ENCODE measurements at places on chromosomes 3 and 15. TPM values are rescaled to one million over a fixed set of nuclear protein-coding genes. Genes with fewer than 3 reads are reported as not detected.
A peak's percentile ranks its signal among the peaks of the same experiment; 100 is the strongest.

- no peaks in the 10 kb centered on the region for H3K27me3 ChIP-seq
- DNase-seq = no peak
- peaks cover 12% of the 10 kb centered on the region for H3K36me3 ChIP-seq
- H3K27ac ChIP-seq = no peak overlapping the region
- H3K4me3 ChIP-seq = no peak overlapping the region
These were observed 4.2 kb downstream of the CCDC71 start for GRCh38 chr3:49161808-49162530.

DNA sequence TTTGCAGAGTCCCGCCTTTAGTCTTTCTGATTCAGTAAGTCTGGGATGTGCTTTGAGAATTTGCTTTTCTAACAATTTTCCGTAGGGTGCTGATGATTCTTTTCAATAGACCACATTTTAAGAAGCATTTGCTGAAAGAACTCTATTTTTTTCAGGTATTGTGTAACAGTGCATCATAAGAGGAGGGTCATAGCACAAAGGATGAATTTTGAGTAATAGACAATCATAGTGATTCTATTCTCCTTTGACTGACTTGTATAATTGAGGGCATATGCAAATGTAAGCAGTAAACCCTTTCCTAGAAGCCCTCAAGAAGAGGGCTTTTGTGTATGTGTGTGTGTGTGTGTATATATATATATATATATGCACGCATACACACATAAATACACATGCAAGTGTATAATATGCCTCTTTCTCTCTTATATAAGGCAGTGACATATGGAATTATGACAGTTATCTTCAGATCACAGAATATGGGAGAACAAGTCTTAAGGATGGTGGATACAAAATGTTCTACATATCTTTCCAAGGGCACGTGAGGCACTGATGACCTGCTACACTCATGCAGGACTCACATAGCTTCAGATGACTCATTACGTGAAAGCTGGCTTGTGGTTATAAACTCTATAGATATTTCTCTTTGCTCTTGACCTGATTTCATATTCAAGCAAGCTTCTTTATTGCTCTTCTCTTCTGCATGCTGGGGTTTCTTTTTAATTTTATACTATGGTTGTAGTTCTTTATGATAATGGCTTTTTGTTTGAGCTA lies 6.5 kb upstream of the PLSCR1 start:
- no peaks in the 10 kb centered on the region for H3K36me3 ChIP-seq
- H3K27me3 ChIP-seq = no peaks in the 10 kb centered on the region
- H3K27ac ChIP-seq = no peak overlapping the region
- peak; percentile 18 for DNase-seq

DNA sequence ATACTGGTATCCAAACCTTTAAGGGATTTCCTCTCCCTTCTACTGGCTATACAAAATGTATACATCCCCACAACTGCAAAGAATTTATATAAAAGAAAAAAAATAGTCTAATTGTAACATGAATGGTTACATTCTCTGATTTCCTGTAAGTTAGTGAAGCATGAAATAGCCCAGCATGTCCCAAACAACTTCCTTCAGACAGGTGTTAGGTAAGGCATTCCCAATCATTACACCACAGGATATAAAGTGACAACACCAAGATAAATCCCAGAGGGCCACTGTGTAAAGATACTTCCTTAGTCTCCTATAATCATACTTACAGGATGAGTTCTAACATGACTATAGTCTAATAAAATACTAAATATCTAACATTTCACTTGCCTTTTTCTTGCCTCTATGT lies 7.6 kb downstream of the CMTM6 start:
- H3K4me1 ChIP-seq = no peaks in the 10 kb centered on the region
- H3K27ac ChIP-seq = no peak overlapping the region
- DNase-seq = no peak
- H3K36me3 ChIP-seq = no peaks in the 10 kb centered on the region
- no peak overlapping the region for H3K4me3 ChIP-seq

DNA sequence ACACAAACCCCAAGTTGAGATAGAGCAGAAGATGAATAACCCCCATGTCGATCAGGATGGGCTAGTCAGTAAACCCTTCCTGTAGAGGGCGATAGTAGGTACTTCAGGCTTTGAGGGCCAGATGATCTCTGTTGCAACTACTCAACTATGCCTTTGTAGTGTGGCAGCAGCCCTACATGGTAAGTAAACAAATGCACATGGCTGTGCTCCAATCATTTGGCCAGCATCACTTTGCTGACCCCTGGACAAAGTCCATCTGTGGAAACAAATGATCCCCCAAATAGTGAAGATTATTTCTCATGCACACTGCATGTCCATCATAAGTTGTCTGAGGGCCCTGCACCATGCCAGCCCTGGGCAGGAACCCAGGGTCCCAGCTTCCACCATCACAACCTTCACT lies 402.2 kb upstream of the PROK2 start:
- H3K4me1 ChIP-seq = no peaks in the 10 kb centered on the region
- no peak for DNase-seq
- no peaks in the 10 kb centered on the region for H3K27me3 ChIP-seq
- no peak overlapping the region for H3K27ac ChIP-seq
- no peaks in the 10 kb centered on the region for H3K36me3 ChIP-seq

DNA sequence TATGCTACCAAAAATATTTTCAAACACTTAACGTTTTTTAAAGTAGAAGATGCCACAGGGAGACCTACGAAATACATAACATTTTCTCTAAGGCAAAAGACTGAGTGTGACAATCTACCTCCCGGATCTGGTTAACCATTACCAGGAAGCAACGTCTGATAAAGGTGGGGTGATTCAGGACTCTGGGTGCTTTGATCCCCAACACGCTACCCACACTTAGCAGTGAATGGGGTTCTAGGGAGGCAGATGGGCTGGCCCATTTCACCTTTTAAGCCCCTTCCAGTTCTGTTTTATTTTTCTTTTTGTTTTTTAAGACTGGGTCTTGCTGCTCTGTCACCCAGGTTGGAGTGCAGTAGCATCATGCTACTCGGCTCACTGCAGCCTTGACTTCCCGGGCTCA lies 39.5 kb downstream of the EIF4E3 start:
- H3K4me1 ChIP-seq = no peaks in the 10 kb centered on the region
- H3K27me3 ChIP-seq = no peaks in the 10 kb centered on the region
- DNase-seq = no peak
- H3K36me3 ChIP-seq = no peaks in the 10 kb centered on the region
- no peak overlapping the region for H3K4me3 ChIP-seq

DNA sequence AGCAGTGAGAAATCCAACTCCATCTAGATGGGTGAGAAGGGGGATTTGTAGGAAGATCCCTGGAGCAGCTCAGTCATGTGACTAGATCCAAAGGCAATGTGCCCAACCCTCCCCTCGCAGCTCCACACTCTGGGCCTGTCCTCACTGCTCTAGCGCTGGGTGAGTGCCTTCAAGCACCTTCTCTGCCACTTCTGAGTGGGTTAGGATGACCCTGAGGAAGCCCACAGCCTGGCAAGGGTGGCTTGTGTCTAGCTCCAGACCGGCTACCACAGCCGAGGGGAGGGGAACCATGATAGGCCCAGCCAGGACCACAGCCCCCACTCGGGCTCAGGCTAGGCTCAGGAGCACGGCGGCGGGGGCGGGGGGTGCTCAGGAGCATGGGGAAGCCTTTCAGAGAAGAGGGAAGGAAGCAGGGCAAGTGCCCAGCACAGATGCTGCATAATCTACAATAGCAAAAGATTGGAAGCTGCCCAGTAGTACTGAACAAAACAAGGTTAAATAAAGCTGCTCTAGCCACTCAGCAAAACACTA lies 1.7 kb downstream of the SPATA12 start:
- H3K4me3 ChIP-seq = no peak overlapping the region
- DNase-seq = no peak
- H3K36me3 ChIP-seq = no peaks in the 10 kb centered on the region
- peaks cover 12% of the 10 kb centered on the region for H3K4me1 ChIP-seq
- H3K27me3 ChIP-seq = no peaks in the 10 kb centered on the region

DNA sequence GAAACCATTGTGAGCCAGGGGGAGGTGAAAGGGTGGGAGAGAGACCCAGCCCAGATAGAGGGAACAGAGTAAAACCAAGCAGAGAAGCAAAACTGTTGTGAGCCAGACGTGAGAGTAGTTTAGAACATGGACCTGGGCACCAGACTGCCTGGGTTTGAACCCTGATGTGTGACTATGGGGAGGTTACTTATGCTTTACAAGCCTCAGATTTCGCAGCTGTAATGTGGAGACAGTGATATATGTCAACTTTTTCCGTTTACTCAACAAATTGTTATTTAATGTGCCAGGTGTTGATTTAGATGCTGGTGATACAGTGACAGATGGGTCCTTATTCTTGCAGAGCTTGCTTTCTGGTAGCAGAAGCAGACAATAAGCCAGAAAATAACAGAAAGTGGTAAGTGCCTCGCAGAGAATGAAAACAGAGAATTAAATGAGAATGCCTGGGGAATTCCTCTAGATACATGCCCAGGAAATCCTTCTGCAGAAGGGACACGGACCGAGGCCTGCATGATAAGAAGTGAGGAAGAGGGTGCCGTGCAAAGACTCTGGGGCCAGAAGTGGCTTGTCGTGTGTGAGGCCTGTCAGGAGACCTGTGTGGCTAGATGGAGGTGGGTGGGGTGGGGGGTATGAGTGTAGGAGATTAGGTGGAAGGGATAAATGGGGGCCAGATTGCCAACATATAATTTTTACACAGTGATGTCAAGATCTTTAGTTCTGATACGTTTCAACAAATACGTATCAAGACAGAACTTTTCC lies 15.0 kb downstream of the KAT2B start:
- no peaks in the 10 kb centered on the region for H3K27me3 ChIP-seq
- H3K27ac ChIP-seq = no peak overlapping the region
- no peak overlapping the region for H3K4me3 ChIP-seq

GRCh38 chr3:189848395-189849040 lies 217.3 kb downstream of the TP63 start:
- DNase-seq = no peak
- no peaks in the 10 kb centered on the region for H3K27me3 ChIP-seq
- H3K36me3 ChIP-seq = no peaks in the 10 kb centered on the region
- H3K4me3 ChIP-seq = no peak overlapping the region

DNA sequence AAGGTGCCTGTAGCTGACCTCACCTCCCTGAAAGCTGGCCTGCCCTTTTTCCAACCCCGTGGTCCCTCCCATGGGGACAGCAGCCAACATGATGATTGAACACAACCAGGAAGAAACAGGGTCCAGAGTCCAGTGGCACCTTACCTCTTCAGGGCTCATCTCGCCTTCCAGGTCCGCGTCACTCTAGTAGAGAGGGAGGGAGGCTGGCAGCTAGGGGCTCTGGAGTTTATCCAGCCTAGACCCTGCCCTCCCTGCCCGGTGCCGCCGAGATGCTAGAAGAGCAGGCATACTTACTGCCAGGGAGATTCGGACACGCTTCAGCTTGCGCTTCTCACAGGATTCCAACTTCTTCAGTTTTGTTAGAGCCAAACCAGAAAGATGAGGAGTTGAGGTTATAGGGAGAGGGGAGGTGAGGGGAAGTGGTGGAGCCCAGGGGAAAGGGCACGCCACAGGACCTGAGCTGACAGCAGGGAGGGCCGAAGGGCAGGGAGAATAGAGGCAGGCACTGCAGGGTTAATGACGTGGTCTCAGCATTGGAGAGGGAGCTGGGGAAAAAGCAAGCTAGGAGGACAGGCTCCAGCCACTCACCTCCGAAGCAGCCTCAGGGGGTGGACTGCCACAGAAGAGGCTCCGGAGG lies 9.1 kb downstream of the CLCN2 start:
- no peaks in the 10 kb centered on the region for H3K27me3 ChIP-seq
- DNase-seq = no peak
- H3K36me3 ChIP-seq = no peaks in the 10 kb centered on the region
- H3K4me3 ChIP-seq = no peak overlapping the region
- H3K4me1 ChIP-seq = peaks cover 8% of the 10 kb centered on the region

DNA sequence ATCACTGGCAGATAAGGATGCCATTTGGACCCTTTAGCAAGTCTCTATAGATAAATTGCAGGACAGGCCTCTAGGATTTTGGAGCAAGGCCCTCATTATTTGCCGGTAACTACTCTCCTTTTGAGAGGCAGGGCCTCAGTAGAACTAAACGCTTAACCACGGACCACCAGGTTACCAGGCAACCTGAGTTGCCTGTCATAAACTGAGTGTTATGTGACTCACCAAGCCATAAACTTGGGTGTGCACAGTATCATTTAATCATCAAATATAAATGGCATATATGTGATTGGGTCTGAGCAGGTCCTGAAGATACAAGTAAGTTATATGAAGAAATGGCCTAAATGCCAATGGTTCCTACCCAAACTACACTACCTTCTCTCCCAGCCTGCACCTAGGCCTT lies 93.2 kb downstream of the BCHE start:
- no peak for DNase-seq
- no peaks in the 10 kb centered on the region for H3K36me3 ChIP-seq
- H3K4me1 ChIP-seq = peaks cover 10% of the 10 kb centered on the region
- H3K27ac ChIP-seq = no peak overlapping the region

GRCh38 chr15:47066392-47066791 lies 650.9 kb upstream of the SEMA6D start:
- H3K4me1 ChIP-seq = no peaks in the 10 kb centered on the region
- H3K27me3 ChIP-seq = no peaks in the 10 kb centered on the region
- no peak for DNase-seq
- no peak overlapping the region for H3K4me3 ChIP-seq
- H3K36me3 ChIP-seq = no peaks in the 10 kb centered on the region

DNA sequence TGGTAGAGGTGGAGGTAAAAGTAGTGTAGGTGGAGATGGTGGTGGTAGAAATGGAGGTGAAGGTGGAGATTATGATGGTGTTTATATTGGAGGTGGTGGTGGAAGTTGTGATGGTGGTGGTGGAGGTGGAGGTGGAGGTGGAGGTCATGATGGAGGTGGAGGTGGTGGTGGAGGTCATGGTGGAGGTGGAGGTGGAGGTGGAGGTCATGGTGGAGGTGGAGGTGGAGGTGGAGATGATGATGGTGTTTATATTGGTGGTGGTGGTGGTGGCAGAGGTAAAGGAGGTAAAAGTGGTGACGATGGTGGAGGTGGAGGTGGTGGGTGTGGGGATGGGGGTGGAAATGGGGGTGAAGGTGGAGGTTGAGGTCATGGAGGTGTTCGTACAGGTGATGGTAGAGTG lies 107.8 kb downstream of the ASB7 start:
- no peak overlapping the region for H3K4me3 ChIP-seq
- H3K4me1 ChIP-seq = peaks cover 47% of the 10 kb centered on the region
- no peaks in the 10 kb centered on the region for H3K27me3 ChIP-seq
- DNase-seq = no peak
- H3K27ac ChIP-seq = no peak overlapping the region
- no peaks in the 10 kb centered on the region for H3K36me3 ChIP-seq

DNA sequence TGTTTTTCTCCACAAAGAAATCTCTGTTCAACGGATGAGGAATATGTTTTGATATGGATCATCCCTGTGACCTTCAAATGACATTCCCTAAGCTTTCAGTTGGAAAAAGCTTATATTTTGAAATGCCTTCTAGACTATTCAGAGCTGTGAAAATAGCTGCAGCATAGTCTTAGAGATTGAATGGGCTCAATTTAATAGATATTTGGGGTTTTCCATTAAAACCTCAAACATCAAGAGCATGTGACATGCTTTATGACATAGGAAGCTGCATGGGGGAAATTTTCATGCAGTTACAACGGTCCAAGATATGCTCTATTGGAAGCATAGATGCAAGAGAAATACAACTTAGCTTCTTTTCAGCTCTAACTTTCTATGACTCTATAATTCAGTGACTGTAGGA lies 102.8 kb downstream of the LSAMP start:
- H3K4me3 ChIP-seq = no peak overlapping the region
- DNase-seq = no peak
- no peaks in the 10 kb centered on the region for H3K4me1 ChIP-seq
- no peak overlapping the region for H3K27ac ChIP-seq
- H3K27me3 ChIP-seq = no peaks in the 10 kb centered on the region
- H3K36me3 ChIP-seq = no peaks in the 10 kb centered on the region

CTDSPL gene
- total RNA-seq = 7.7 TPM

IL5RA gene
- total RNA-seq = not detected

PDCD7 gene
- 22.8 TPM for total RNA-seq

NDUFB4 gene
- total RNA-seq = 160 TPM

ALDH1A2 gene
- 12.6 TPM for total RNA-seq

DIS3L gene
- 138 TPM for total RNA-seq

GOLGA6L7 gene
- 0.15 TPM for total RNA-seq

Measured in SJCRH30 (cell line).